ENCODE measurements at places on chromosomes 3 and 15.

- DNase-seq = no peak
Measured at GRCh38 chr15:99137877-99138276, 33.0 kb downstream of the SYNM start.

DNA sequence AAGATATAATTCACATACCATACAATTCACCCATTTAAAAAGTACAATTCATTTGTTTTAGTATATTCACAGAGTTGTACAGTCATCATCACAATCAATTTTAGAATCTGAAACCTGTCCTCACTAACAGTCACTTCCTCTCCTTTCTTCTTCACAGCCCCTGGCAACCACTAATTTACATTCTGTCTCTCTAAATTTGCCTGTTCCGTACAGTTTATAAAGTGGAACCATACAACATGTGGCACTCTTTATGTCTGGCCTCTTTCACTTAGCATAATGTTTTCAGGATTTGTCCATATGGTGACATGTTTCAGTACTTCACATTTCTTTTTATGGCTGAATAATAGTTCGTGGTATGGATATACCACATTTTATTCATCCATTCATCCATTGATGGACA is 22.7 kb downstream of the ERICH6 start:
- no peak for DNase-seq

- no peak for DNase-seq
Measured at GRCh38 chr15:31352911-31353811, 26.5 kb downstream of the KLF13 start.

- no peak for DNase-seq
Measured at GRCh38 chr3:157531771-157532170, 28.6 kb upstream of the VEPH1 start.

GRCh38 chr3:62090519-62090918 is 282.8 kb downstream of the FEZF2 start:
- DNase-seq = no peak

GRCh38 chr3:51681453-51681852 is 10.4 kb downstream of the TEX264 start:
- no peak for DNase-seq

DNA sequence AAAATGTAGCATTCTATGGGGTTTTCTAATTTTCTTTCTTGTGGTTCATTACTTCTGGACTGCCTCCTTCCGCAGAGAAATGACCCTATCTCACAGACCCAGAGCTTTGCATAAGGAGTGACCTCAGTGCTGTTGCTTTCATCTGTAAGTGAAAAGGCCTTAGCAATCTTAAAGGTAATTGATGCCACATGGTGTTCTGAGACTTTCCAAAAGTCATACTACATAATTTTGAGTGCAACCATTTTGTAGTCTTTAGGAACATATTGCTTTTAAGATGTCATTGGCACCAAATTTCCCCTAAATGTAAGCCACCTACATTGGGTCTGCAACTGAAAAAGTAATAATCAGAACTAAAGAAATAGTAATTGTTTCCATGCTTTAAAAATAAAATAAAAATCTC is 9.2 kb upstream of the HHLA2 start:
- no peak for DNase-seq

DNA sequence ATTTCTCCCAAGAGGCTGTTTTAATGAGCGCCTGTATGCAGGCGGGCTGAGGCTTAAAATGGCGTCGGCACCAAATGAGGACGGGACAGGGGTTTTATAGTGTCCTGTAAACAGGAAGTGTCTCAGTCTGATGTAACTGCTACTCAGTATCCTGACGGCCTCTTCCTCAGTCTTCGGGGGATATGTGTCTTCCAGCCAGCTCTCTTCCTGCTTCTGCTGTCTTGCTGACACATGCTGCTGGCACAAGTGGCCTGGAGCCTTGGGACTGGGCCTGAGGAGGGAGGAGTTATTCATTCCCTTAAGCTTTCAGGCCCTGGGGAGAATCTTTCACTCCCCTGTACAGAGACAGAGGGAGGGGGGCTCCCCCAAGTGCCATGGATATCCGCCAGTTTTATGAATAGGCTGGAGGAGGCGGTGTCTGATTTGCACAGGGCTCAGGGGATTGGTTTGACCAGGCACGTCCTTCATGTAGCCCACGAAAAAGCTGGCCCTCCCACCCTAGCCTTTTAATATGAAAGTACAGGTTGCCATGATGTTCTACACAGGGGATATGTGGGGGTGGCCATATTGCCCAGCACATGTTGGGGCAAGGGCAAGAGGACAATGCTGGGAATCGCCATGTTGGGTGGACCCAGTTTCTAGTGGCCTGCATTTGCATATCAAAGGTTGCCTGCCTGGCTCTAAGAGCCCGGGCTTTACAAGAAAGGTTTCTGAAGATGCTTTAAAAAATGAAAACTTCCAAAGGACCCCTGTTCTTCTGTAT is 19.9 kb downstream of the NDUFB4 start:
- no peak for DNase-seq

- DNase-seq = no peak
Measured at GRCh38 chr15:23065836-23066235, 26.5 kb upstream of the TUBGCP5 start.

DNA sequence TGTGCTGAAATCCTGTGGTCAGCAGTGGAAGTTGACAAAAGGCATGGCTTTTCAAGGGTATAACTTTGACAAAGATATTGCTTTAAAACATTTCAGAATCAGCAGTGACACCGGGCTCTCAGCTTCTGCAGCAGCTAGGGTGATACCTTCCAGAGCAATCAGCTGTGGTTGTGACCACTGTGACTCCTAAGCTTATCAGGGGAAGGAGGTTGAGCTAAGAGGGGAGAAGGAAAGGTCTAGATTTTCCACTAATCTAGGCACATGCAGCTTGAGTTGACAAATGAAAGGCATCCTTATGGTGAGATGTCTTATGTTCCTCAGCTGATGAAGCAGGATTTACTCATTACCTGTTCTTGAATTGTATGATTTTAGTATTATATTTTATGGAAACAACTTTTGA is 16.3 kb upstream of the LRRFIP2 start:
- DNase-seq = no peak

GRCh38 chr15:66214246-66214645 is 39.3 kb downstream of the MEGF11 start:
- no peak for DNase-seq

DNA sequence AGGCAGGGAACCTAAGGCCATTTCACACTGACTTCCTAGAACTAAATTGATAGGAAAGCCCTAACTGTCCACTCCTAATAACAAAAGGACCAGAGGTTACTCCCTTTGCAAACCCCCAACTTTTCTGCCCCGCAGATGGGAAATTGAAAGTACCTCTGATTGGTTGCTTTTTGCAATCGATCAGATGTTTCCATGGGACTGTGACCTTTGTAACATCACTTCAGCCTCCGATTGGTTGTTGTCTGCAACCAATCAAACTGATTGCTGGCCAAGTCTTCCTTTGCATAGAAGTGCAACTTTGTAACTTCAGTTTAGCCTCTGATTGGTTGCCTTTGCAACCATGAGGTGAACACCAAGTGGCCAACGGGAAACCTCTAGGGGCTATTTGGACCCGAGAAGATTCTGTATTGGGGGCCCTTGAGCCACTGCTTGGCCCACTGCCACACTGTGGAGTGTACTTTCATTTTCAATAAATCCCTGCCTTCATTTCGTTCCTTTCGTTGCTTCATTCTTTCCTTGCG is 11.3 kb upstream of the KNL1 start:
- DNase-seq = no peak

DNA sequence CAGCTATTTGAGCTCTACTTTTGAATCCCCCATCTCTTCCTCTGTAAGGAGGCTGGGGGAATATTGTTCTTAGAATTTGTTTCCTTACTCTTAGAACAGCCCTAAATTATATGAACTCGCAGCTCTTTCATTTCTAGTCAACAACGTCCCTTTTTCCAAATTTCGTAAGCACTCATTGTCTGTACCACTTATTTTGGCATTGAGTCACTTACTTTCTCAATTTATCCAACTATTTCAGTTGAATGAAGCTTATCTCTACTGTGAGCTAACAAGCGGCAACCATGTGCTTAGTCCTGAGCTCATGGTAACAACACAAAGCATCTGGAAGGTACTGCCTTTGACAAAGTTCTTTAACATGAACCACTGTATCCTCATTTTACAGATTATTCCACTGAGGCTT is 191.1 kb downstream of the GREM1 start:
- DNase-seq = no peak

DNA sequence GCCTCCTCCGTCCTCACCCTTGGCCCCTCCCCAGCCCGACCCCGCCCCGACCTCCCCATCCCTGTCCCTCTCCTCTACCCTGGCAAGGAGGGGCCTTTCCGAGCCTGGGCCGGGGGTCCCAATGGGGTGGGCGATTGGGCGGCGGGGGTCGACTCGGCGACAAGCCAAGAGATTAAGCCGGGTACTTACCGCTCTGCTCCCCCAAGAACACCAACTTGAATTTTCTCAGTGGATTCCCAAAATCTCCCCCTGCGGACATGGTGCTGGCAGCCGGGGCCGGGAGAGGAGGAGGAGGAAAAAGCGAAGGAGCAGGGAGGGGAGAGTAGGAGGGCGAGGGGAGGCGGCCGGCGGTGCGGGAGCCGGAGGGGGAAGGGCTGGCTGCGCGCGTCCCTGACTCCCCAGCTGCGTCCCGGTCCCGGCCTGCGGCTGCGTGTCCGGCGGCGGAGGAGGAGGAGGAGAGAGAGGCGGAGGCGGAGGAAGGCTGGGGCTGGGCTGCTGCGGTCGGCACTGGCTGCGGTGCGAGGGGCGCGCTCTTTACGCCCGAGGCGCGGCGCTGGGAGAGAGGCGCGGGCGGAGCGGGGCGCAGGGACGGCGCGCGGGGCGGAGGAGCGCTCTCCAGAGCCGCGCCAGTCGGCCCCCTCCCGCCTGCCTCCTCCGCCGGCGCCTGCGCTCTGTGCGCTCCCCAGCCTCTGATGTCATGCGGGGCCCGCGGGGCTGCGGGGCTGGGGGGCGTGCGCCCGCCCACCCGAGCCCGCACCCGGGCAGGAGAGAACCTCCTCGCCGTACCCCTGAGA is at the start of gene RAB6B:
TSS of gene RAB6B (minus strand) at position 675 of the 794 bp plus-strand sequence. CDS start at position 259, 416 bp downstream.
- peak; percentile 69 for DNase-seq

- no peak for DNase-seq
Measured at GRCh38 chr3:36714343-36715086, 49.8 kb downstream of the DCLK3 start.
